ENCODE measurements at places on chromosomes 6 and 20.

- DNase-seq, result no peak
These were observed 40.4 kb downstream of the FAM8A1 start for GRCh38 chr6:17640477-17640917.

DNA sequence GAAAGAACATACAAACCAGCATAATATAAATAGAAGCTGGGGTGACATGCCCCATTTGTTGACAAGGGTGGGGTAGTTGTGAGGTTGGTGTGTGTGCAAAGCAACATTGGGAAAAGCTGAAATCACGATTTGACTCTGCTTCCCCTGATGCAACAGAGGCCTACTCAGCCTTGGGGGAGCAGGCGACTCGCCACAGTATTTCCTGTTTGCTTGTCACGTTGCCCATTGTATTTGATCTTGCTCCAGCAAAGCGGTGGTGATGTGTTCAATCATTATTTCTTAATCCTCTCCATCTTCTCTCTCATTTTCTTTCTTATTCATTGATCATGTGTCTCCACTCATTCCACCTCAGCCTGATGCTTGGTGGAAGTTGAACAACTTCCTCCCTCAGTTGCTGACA, 165.8 kb upstream of the CITED2 start:
- DNase-seq, result no peak

DNA sequence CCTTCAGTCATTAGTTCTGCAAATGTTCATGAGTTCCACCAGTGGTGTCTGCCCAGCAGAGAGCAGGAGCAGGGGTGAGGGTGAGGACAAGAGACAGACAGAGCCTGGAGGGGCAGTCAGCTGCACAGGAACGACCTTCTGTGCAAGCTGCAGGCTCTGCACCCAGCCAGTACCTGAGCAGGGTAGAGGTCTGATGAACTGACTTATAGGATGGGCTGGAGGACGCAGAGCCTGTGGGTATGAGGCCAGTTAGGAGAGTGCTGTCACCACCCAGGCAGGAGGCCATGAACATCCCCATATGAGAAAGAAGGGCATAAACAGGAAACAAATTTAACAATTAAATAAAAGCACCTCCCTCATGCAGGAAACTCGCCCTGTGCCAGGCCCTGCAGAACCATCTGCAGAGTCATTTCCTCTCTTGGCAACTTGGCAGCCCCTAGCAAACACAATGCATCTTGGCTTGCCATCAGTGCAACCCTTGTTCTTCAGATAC, 17.9 kb downstream of the C6orf15 start:
- DNase-seq, result no peak

GRCh38 chr6:109052018-109052651, 42.5 kb downstream of the SESN1 start:
- DNase-seq, result no peak

- no peak for DNase-seq
These were observed 38.2 kb downstream of the PMEPA1 start for GRCh38 chr20:57671662-57672061.

DNA sequence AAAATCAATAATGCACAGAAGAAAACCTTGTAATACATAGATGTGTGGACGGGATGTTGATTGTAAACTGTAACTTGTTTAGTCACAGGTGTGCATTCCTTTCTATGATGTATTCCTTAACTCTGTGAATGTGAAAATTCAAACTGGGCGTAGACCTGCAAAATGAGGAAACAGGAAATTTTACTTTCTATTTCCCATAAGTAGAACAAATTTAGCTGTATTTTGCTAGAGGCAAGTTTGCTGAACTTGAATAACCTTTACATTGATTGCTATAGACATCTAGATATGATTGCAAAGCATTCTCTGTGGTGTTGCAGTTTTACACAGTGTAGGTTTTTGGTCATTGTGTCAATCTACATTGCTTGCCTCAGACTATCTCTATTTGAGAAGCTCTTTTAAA, 368.4 kb upstream of the MAN1A1 start:
- no peak for DNase-seq

- no peak for DNase-seq
These were observed 69.9 kb upstream of the DDR1 start for GRCh38 chr6:30814146-30815040.

DNA sequence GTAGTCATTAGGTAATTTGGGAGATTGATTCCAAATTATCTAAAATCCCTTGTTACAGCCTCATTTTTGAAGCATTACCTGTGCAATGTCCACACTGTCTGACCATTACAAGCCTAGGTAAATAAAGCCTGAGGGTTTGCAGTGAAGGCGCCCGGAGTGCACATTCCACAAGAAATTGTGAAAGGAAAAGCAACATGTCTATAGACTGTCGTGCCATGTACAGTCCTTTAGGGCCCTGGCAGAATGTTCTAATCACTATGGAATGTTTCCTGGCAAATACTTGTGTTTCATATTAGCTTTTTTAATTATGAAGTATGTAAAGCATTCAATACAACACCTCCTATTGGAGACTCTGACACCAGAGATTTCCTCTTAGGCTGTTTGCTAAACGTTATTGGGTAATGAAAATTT, 28.9 kb downstream of the PREP start:
- no peak for DNase-seq

GRCh38 chr20:52105442-52106422, 85.8 kb downstream of the ZFP64 start:
- DNase-seq, result no peak

DNA sequence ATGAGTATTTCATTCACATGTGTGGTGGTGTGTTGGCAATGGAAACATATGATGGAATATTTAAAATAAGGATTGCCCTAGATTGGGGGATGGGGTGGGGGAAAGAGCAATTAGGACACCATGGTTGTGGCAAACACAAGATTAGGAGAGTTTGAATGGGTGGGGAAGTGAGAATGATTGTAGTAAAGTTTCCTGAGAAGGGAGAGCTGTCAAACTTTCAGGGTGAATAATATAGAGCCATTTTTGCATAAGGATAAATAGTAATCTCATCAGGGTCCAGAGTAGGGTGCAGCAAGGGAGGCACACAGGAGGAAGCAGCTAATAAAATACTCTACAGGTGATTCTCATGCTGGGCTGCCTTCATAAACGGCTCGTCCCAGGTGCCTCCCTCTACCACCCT, 294.9 kb upstream of the MARCKS start:
- DNase-seq, result no peak
